ENCODE measurements at places on chromosomes 12 and 14.

DNA sequence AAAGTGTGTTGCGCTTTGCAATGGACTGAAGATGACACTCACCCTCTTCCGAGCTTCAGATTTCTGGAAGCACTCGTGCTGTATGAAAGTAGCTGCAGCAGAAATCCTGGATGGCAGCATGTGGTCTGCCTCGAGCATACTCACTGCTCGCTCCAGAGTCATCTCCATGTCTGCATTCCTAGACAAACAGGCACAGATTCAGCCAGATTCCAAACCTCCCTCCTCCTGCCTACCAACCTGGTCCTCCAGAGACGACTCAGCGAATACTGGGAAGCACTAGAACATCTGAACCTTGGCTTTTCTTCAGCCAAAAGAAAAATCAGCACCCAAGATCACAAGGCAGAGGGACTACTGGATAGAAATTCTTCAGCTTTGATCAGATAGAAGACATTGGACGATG, 27.7 kb downstream of the PKP2 start:
- DNase-seq = no peak

- DNase-seq = no peak
Measured at GRCh38 chr12:9944391-9944790, 12.2 kb upstream of the CLEC2A start.

DNA sequence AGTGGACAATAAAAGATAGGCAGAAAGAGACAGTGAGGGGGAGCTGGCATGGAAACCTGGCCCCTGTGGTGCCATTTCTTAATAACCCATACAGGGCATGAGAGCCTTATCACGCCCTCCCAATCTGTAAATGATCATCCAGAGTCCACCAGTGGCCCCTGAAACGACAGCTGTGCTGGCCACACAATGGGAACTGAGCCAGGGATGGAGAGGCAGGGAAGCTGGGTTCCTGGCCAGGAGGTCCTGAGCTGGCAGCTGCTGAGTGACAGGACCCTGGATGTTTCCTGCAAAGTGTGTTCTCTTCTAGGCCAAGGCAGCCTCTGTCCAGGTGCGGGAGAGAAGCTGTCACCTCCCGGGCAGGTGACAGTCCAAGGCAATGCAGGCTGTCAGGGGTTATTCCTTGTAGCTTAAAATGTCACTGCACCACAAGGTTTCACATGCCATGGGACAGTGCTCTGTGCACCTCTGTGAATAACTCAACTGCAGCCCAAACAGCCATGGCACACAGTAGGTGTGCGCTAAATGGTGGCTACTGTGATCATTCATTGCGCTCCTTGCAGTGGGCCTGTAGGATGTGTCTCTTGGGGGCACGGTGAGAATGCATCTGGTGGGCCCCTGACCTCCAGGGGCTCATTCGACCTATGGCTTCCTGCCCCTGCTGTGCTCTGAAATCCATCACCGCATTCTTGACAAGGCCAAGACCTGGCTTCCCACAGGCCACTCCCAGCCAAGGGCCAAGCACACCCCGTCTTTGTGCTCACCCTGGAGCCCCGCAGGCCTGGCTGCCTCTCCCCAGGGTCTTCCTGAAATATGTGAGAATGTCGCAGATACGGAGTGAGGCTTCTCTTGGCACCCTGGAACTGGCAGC, 46.3 kb upstream of the BCL11B start:
- no peak for DNase-seq

DNA sequence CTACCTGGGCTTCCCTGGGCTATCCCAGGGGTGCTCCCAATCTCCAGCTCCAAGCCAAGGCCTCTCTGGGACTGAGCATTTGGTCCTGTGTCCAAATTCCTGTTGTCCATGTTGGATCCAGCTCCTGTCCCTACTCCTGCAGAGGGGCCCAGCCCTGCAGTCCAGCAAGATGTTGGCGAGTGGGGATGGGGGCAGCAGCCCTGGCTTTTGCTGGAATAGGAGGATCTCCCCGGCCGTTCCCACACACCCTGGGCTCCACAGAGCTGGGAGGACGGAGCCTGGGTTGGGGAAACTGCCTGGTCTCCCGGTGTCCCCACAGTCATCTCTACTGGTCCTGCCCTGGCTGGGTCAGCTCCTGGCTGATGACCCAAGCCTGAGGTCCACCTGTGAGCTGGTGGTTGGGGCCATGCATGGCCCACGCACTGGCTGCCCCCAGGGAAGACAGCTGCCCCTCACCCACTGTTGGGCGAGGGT, 219.6 kb upstream of the C14orf180 start:
- DNase-seq = no peak

GRCh38 chr12:98208816-98209215, 306.6 kb upstream of the TMPO start:
- no peak for DNase-seq

- DNase-seq = no peak
Measured at GRCh38 chr12:17076811-17077210, 470.8 kb upstream of the LMO3 start.

DNA sequence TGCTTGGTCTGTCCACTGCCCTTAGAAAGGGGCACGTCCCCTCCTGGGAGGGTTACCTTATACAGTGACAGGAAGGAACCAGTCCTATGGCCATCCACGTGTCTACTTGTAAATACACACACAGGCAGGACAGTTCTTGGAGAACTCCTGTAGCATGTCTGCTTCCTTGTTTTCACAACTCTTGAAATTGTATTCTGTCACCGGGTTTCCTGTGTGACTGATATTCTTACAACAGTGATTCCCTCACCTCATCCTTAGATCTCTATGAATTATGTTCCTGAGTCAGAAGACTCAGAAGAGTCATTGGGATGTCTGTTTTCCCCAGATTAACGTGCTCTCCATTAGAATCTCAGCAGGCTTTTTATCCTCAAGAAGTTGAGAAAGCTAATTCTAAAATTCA, 44.1 kb upstream of the DYNC1H1 start:
- no peak for DNase-seq

GRCh38 chr12:98352835-98353234, 162.6 kb upstream of the TMPO start:
- DNase-seq = no peak

DNA sequence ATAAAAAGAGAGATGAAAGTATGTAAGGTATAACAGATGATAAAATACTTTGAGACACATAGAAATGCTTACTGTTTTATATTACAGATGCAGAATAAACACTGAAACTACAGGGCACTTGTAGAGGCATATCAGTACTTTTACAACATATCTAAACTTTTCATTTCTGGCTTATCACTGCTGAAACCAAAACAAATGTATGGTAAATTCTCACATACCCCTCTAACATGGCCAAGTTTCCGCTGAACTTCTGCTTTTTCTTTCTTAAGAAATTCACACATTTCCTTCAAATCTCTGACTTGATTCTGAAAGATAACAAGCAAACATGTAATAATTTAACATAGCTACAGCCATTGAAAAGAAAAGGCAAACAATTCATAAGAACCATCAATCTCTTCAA, 33.3 kb upstream of the C12orf50 start:
- DNase-seq = no peak

GRCh38 chr14:26596543-26597061, 1.2 kb downstream of the NOVA1 start:
- DNase-seq = no peak

DNA sequence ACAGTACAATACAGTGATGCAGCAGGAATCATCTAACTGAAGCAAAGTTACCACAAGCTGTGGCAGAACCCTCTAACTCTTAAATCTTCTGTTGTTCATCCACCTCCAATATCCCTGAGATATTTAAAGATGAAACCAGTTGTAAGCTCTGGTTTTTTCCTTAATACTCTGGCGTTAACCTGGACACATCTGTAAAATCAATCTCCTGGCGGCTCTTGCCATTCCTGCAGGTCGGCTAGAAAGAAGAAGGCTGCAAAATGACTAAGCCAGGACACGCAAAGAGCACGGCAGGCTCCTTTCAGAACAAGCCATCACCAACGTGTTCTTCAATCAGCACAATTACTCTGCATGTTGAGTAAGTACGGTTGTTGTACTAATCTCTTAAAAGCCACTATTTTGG, 309.3 kb downstream of the MED13L start:
- DNase-seq = no peak

DNA sequence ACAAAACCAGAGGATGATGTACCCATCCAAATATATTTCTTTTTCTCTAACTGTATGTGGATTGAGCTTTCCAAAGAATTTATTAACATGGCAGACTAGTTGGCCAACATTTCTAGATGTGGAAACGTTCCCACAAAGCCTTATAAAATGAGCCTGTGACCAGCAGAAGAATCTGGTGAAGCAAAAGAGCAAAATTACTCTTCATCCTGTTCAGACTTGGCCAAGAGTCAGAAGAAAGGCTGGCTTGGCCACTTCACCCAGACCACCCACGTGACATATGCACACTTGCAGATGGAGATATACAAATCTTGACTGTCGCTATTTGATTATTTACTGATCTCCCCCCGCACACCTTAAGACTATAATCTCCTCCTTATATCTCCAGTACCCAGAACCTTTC, 96.7 kb downstream of the NUAK1 start:
- no peak for DNase-seq

DNA sequence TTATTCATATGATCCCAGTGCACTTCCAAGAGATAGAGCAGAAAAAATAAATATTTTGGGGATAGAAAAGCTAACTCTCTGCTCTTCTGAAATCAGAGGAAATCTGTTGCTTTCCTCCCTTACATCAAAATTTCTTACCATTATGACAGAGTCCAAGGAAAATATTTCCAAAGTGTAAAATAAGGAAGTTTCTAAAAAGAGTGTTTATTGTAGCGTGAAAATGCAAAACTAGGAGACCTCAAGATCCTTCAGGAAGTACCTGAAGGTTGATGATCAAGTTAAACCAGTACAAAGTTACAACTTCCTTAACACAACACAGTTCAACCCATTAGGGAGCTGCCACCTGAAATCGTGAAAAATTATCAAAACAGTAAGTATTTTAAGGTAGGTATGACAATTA, at the start of gene OR6C2:
OR6C2 (plus strand) TSS at position 301 of the 400 bp plus-strand sequence. CDS start 8,138 bp downstream, outside the sequence.
- DNase-seq = no peak

- no peak for DNase-seq
Measured at GRCh38 chr14:23160924-23161522, 22.4 kb downstream of the SLC7A8 start.

- DNase-seq = no peak
Measured at GRCh38 chr14:105193916-105194782, 13.0 kb upstream of the NUDT14 start.

- no peak for DNase-seq
Measured at GRCh38 chr12:132161036-132161781, 17.0 kb downstream of the NOC4L start.

DNA sequence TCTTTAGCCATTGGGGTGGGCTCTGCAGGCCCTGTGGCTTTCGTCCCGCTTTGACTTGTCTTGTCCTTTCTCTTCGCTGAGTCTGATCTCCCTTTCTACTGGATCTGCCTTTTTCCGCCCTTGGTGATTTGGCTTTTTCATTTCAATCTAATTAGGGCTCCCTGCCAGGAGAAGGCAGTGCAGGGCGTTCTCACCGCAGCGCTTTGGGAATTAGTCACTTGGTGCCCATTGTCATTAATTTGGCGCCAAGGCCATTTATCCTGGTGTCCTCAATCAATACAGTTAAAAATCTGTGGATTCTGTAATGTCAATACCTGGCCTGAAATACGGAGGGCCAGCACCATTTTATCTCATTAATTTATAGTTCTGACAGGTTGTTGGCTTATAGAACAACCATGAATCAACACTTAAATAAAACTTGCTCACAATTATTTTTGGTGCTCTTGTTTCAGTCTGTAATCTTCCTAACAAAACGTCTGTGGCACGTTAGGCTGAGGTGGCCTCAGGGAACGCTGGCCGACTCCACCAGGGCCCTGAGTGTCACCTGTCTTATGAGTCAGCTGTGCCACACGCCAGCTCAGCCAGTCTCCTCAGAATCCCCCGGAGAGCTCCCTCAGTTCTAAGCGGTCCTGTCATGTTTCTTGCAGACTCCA, 115.7 kb downstream of the BEGAIN start:
- no peak for DNase-seq

DNA sequence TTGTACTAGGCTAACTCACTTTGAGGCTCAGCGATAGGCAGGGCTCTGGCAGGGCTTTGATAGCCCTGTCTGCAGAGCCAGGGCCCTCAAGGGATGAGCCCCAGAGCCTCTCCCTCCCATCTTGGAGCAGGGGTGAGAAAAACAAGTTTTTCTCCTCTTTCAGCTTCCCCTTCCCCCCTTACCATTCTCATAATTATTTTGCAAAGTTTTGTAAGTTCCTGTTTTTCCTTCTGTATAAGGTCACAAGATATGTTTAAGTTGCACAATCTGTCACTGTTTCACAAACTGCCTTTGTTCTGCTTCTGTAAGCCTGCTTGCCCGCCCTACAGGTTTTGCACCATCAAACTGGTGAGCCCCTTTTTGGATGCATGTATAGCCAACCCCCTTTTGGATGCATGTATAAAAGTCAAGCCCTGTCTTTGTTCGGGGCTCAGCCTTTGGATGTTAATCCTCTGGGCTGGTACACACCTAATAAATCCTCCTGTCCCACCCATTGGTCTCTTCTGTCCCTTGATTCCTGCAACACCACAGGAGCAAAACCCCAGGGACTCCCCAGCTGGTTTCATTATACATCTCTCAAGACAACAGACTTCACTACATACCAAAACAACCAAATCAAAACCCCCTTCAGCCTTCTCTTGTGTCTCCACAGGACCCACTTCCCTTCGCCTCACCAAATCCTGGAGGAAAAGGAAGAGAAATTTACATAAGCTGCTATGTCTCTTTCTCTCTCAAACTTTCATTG, 52.5 kb upstream of the RESF1 start:
- DNase-seq = no peak

DNA sequence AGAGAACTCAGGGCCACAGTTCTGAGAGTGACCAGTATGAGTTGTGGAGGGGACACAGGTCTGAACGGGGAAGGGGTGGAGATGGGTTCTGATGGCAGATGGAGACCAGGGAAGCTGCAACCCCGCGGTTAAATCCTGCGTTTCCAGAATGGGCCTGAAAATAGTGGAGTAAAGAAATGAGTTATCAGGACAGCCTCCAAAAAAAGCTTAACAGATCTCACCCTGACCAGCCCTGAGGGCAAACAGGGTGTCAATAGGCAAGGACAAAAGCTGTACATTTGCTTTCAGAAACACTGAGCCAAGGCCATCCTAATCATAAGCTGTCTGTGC, 555 bp upstream of the RTN1 start:
- no peak for DNase-seq
